ENCODE measurements at places on chromosomes 7 and 10. TPM values are rescaled to one million over a fixed set of nuclear protein-coding genes. Genes with fewer than 3 reads are reported as not detected.

The COL17A1 gene
- 0.61 TPM for total RNA-seq

GRCh38 chr10:16509996-16510395, 11.7 kb downstream of the C1QL3 start:
- no peaks in the 10 kb centered on the region for H3K4me1 ChIP-seq
- H3K27me3 ChIP-seq = no peaks in the 10 kb centered on the region
- no peaks in the 10 kb centered on the region for H3K36me3 ChIP-seq
- H3K4me3 ChIP-seq = no peak overlapping the region
- no peak overlapping the region for H3K27ac ChIP-seq

The LRRD1 gene
- 0.89 TPM for total RNA-seq

The ANKRD61 gene
- 0.11 TPM for total RNA-seq
